ENCODE measurements at places on chromosomes 6 and 20. TPM values are rescaled to one million over a fixed set of nuclear protein-coding genes. Genes with fewer than 3 reads are reported as not detected.

The CCN6 gene
- not detected for total RNA-seq

The NKAPL gene
- 1.9 TPM for total RNA-seq

The COL19A1 gene
- total RNA-seq: under 0.01 TPM

The ULBP3 gene
- 9.9 TPM for total RNA-seq

The SSTR4 gene
- total RNA-seq: not detected

The TCFL5 gene
- 21.6 TPM for total RNA-seq

The PI16 gene
- total RNA-seq: 0.75 TPM

The MLIP gene
- total RNA-seq: not detected

The POPDC3 gene
- 23.6 TPM for total RNA-seq

The COL11A2 gene
- 0.11 TPM for total RNA-seq

The TMC2 gene
- not detected for total RNA-seq

The MRPL14 gene
- total RNA-seq: 97.3 TPM

The RSPH9 gene
- total RNA-seq: 1.2 TPM

The TAP1 gene
- 39.5 TPM for total RNA-seq

The ATP9A gene
- total RNA-seq: 13.9 TPM

The RAB32 gene
- total RNA-seq: 161 TPM

The PAQR8 gene
- 4.1 TPM for total RNA-seq

The E2F3 gene
- 4.8 TPM for total RNA-seq

The SFTA2 gene
- total RNA-seq: not detected

The GGT7 gene
- total RNA-seq: 18.2 TPM

The STX11 gene
- 0.77 TPM for total RNA-seq

The FAXC gene
- 1.2 TPM for total RNA-seq

The CFB gene
- 5.6 TPM for total RNA-seq

The KCNK16 gene
- total RNA-seq: not detected

The WFDC10B gene
- not detected for total RNA-seq

The GDAP1L1 gene
- total RNA-seq: not detected

The PLAGL1 gene
- 11.4 TPM for total RNA-seq

The KCNQ2 gene
- total RNA-seq: not detected

The PSMG4 gene
- total RNA-seq: 36.2 TPM

The C2 gene
- total RNA-seq: 2.0 TPM

The COMMD7 gene
- 47.2 TPM for total RNA-seq

The ISM1 gene
- total RNA-seq: 0.33 TPM

The CTCFL gene
- total RNA-seq: not detected

Measured in uterine smooth muscle cell (primary cell).